Smooth muscle cell of the coronary artery (primary cell): ENCODE measurements at places on chromosomes 2 and 18. TPM values are rescaled to one million over a fixed set of nuclear protein-coding genes. Genes with fewer than 3 reads are reported as not detected.

The BCL11A gene
- total RNA-seq: 0.08 and 0.12 TPM in 2 replicates

The HPCAL1 gene
- total RNA-seq: 22.5 and 27.1 TPM in 2 replicates

The CFC1 gene
- total RNA-seq: not detected in 2 replicates

The EIF2AK2 gene
- 12.4 and 17.9 TPM in 2 replicates for total RNA-seq

The PTGR3 gene
- total RNA-seq: 6.8 and 12.5 TPM in 2 replicates

The GPR155 gene
- total RNA-seq: 2.0 and 8.5 TPM in 2 replicates

The MBD1 gene
- total RNA-seq: 55.9 and 57.4 TPM in 2 replicates

The CYS1 gene
- 0.45 and 1.6 TPM in 2 replicates for total RNA-seq

The LGALSL gene
- total RNA-seq: 6.2 and 10.0 TPM in 2 replicates

The TOGARAM2 gene
- 0.23 TPM in 1 of 2 replicates, not detected in the other for total RNA-seq

The VWC2L gene
- not detected in 2 replicates for total RNA-seq

The PDE11A gene
- total RNA-seq: not detected in 2 replicates

The MC2R gene
- not detected in 2 replicates for total RNA-seq

The DSG1 gene
- total RNA-seq: not detected in 2 replicates

The CCDC68 gene
- total RNA-seq: 1.1 and 2.2 TPM in 2 replicates

The BBS5 gene
- total RNA-seq: 2.3 and 4.1 TPM in 2 replicates

The SULT1C4 gene
- total RNA-seq: not detected in 2 replicates
